AG04450 (cell line): ENCODE measurements at places on chromosomes 4 and X.
A peak's percentile ranks its signal among the peaks of the same experiment; 100 is the strongest.

DNA sequence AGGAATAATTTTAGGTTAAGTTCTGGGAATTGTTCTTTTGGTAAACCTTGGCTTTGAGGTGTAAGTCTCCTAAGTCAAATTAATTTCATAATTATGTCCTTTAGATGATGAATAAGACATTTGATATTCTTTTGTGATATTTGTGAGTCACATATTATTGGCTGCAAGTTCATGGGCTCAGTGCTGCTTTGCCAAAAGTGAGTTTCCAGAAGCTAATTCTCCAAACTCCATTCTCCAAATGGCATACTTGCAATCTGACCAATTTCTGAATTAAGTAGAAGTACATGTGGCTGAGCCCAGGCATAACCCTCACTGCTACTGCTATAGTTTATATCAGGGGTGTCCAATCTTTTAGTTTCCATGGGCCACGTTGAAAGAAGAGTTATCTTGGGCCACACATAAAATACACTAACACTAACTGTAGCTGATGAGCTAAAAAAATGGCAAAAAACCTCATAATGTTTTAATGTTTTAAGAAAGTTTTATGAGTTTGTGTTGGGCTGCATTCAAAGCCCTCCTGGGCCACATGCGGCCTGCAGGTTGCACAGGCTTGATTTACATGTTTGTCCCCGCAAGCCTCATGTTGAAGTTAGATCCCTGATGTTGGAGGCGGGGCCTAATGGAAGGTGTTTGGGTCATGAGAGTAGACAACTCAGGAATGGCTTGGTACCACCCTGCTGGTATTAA is 196.1 kb downstream of the ZNF330 start:
- DNase-seq = no peak

DNA sequence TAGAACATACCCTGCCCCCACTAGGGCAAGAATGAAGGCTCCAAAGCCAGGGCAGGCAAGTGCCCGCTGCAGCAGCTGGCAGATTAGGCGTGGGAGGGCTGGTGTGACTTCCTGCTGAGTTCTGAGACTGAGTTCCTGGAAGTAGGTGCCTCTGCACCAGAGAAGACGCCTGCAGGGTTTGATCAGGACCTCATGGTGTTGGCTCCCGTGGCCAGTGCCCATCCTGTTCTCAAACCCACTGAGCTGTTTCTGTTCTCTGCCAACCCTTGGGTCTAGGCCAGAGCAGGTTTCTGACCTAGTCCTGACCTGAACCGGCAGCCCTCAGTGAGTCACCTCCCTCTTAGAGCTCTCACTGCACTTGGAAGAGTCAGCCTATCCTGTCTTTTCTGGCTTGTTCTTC is 220.7 kb downstream of the HS6ST2 start:
- no peak for DNase-seq

DNA sequence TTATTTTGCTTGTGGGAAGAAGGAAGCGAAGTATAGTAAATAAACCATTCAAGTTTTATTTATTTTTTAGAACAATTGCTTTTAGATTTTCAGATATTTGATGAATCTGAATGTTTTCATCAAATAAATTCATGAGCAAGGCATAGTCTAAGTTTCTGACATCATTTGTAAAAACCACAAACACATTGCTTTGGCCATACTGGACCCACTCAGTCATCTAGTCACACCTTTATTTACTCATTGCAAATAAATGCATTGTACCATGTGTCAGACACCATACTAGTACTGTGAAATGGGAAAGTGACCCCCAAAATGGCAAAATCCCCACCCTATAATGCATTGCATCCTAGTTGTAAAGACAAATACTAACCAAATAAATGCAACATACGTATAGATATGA is 449.1 kb upstream of the SMIM31 start:
- no peak for DNase-seq

- no peak for DNase-seq
These were observed 63.5 kb downstream of the ANAPC4 start for GRCh38 chr4:25440478-25441030.

DNA sequence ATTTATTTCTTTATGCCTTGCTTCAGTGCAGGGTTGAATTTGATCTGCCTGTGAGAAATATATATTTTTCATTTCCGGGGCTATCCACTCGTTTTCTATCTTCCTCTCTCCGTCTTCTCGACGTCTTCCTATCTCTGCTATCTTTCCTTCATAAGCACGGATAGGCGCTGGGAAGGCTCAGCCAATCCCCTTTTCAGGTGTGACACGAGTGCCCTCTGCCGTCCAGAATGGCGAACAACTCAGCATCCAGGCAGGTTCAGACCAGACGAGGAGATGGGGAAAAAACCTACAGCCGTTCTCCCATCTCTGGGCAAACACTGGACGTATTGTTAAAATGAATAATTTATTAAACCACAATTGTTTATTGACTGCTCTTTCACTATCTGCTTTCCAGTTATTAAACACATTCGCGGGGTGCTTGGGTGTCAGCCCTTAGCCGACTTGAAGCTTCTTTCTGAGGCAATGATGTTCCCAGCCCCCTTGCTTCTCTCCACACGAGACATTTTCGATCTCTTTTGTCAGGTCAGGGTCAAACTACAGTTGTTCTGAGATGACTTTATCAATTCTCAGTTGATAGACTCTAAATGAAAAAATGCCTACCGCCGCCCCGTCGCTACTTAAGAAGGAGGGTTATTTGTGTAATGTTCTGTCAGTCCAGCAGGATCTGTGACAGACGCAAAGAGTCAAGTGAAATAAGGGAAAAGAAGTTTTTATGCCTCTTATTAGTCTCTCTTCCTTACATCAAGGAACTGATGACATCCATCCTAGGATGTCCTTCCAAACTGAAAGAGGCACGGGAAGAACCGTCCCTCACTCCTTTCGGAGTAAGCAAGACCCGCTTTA is 96.3 kb upstream of the NOCT start:
- DNase-seq = peak; percentile 65
